Neural progenitor cell (in vitro differentiated cells): ENCODE measurements at places on chromosomes 5 and 9. TPM values are rescaled to one million over a fixed set of nuclear protein-coding genes. Genes with fewer than 3 reads are reported as not detected.

Gene TICAM2
- total RNA-seq, result 0.03 TPM in 1 of 2 replicates, not detected in the other

DNA sequence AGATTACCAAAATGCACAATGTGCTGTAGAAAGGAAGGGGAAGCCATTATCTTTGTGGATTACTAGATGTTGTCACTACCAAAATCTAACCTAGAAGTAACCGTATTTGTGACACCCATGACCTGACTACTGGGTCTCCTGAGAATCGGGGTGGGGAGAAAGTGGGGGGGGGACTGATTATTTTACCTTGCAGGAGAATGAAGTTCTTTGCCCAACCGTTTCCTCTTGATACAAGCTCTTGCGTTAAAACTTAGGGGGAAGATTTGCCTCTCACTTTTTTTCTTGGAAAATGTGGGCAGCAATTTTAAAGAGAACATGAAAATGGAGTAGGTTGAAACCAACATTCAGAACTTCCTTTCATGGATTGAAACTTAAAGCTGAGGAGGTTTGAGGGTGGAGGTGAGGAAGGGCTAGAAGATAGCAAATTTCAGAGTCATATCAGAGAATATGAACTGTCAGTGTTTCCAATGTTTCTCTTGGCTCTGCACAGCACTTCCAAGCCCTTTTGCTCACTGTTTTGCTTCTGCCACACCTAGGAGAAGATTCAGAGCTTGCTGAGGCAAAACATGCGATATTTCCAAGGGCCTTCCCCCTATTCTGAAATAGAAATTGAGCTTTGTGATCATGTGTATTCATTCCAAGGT is 280.8 kb downstream of the AOPEP start:
- no peak overlapping the region for H3K4me3 ChIP-seq
- H3K36me3 ChIP-seq, result no peaks in the 10 kb centered on the region
- DNase-seq, result no peak
- H3K27me3 ChIP-seq, result peaks cover 39% of the 10 kb centered on the region
- H3K27ac ChIP-seq, result no peak overlapping the region

Gene SPATA31C1
- total RNA-seq, result not detected in 2 replicates

GRCh38 chr5:33675958-33676464 is 215.8 kb downstream of the ADAMTS12 start:
- DNase-seq, result no peak
- no peaks in the 10 kb centered on the region for H3K36me3 ChIP-seq
- H3K4me1 ChIP-seq, result no peaks in the 10 kb centered on the region
- no peaks in the 10 kb centered on the region for H3K27me3 ChIP-seq

DNA sequence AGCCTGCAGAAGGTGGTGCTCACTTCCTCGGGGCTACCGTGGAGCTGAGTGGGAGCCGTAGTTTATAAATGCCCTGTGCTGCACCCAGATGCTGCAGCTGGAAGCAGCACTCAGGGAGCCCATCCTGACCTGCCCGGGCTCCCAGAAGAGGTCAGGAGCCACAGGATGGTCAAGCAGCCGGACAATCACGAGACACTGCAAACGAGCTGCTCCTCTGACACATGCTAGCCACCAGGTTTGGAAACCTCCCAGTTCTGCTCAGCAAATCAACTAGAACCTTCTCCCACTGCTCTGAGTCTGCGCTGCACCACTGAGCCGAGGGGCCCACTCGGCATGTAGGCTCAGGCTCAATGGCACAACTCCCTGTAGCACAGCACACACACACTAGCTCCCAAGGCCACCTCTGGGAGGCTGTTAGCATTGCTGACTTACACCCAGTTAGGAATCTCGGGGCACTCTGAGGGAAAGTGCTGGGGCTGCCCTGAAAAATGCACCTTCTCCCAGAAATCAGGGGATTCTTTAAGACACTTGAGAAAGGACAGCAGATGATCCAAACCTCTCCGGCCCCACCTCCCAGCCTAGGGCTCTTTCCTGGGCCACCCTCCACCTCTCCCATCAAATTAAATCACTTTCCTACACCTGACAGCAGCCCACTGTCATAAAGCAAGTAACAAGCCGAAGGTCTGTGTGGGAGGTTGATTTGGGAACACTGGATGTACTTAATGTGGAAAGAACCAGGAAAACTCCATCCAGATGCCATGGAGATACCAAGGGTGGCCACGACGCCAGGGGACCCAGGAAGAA is 59.1 kb downstream of the PSMB7 start:
- no peaks in the 10 kb centered on the region for H3K27me3 ChIP-seq
- no peaks in the 10 kb centered on the region for H3K4me1 ChIP-seq
- H3K36me3 ChIP-seq, result no peaks in the 10 kb centered on the region
- no peak overlapping the region for H3K27ac ChIP-seq
- H3K4me3 ChIP-seq, result no peak overlapping the region

- no peaks in the 10 kb centered on the region for H3K36me3 ChIP-seq
- no peak overlapping the region for H3K4me3 ChIP-seq
- peaks cover 12% of the 10 kb centered on the region for H3K4me1 ChIP-seq
- no peaks in the 10 kb centered on the region for H3K27me3 ChIP-seq
- no peak overlapping the region for H3K27ac ChIP-seq
- no peak for DNase-seq
These were observed 214.7 kb downstream of the EBF1 start for GRCh38 chr5:158884827-158885518.

Gene TSSK1B
- total RNA-seq, result not detected in 2 replicates

DNA sequence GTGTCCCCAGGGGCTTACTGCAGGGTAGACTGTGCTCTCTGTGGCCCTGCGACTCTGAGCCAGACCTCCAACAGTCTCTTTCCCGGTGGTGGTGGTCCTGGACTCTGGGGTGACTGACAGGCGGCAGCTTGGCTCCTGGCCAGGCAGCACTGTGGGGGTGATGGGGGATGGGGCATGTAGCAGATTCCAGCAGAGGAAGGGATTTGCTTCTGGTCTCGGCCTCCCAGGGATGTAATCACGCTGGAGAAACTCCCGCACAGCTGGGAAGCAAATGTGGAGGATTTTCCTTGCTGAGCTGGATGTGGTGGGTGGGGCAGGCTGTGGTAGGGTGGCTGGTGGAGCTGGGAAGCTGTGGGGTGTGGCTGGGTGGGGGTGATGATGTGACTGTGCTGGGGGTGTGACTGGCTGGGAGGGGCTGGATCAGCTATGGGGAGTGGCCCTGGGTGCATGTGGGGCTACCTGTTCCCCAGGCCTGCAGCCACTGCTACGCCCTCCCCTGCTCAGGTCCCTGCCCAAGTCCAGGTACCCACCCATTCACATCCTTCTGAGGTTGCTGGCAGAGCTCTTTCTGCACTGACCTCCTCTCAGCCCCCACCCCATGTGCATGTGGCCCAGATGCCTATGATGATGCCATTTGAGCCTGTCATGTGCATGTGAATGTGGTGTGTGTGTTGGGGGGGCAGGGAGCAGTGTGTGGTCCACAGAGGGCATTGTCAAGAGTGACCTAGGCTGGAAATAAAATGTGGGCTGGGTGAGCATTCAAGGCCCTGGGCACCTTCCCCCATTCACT is 3.8 kb downstream of the NDST1 start:
- peaks cover 39% of the 10 kb centered on the region for H3K4me1 ChIP-seq
- H3K27me3 ChIP-seq, result no peaks in the 10 kb centered on the region
- DNase-seq, result peak; percentile 80

Gene RUFY1
- 45.0 and 45.8 TPM in 2 replicates for total RNA-seq

Gene CCDC171
- 6.1 and 9.3 TPM in 2 replicates for total RNA-seq

- no peaks in the 10 kb centered on the region for H3K27me3 ChIP-seq
- H3K4me1 ChIP-seq, result no peaks in the 10 kb centered on the region
- no peak overlapping the region for H3K27ac ChIP-seq
- H3K4me3 ChIP-seq, result no peak overlapping the region
These were observed 33.6 kb upstream of the NSMF start for GRCh38 chr9:137492464-137493363.

GRCh38 chr5:171080186-171080938 is 218.5 kb downstream of the RANBP17 start:
- no peak overlapping the region for H3K27ac ChIP-seq
- no peaks in the 10 kb centered on the region for H3K27me3 ChIP-seq
- H3K4me3 ChIP-seq, result no peak overlapping the region
- no peaks in the 10 kb centered on the region for H3K36me3 ChIP-seq
- no peaks in the 10 kb centered on the region for H3K4me1 ChIP-seq
- DNase-seq, result no peak

- no peaks in the 10 kb centered on the region for H3K36me3 ChIP-seq
- DNase-seq, result no peak
- no peak overlapping the region for H3K4me3 ChIP-seq
- no peak overlapping the region for H3K27ac ChIP-seq
- peaks cover 30% of the 10 kb centered on the region for H3K4me1 ChIP-seq
- H3K27me3 ChIP-seq, result no peaks in the 10 kb centered on the region
These were observed 77.4 kb downstream of the CFAP77 start for GRCh38 chr9:132487351-132487791.

Gene OLFML2A
- 3.1 and 9.0 TPM in 2 replicates for total RNA-seq

DNA sequence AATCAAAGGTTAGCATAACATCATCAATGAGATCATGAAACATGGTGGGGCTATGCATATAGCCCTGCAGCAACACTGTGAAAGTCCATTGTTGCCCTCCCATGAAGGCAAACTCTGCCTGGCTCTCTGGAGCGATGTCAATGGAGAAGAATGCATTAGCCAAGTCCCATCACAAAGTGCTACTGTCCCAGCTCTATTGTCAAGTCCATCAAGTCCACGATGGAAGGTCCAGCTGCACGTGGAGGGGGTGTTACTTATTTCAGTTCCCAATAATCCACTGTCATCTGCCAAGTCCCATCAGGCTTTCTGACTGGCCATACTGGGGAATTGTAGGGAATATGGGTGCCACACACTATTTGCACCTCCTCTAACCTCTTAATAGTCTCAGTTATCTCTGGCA is 10.8 kb downstream of the DMAC1 start:
- no peaks in the 10 kb centered on the region for H3K4me1 ChIP-seq
- H3K27ac ChIP-seq, result no peak overlapping the region
- H3K36me3 ChIP-seq, result no peaks in the 10 kb centered on the region
- H3K27me3 ChIP-seq, result peaks cover 5% of the 10 kb centered on the region

Gene CARTPT
- total RNA-seq, result not detected in 2 replicates

DNA sequence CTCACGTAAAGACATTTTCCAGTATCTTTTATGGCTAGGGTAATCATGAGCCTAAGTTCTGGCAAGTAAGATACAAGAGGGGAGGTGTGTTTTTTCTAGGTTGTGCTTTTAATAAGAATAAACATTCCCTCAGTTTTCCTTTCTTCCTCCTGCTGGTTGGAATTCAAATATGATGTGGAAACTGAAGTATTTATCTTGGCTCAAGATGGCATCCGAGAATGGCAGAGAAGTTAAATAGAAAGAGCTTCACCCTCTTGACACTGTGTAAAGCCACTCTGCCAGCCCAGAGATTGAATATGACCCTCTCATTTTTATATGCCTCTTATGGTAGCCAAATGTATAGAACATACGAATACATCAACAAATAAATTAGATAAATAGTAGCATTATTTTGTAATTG is 438.4 kb downstream of the ISL1 start:
- H3K27me3 ChIP-seq, result no peaks in the 10 kb centered on the region
- no peaks in the 10 kb centered on the region for H3K4me1 ChIP-seq
- no peak overlapping the region for H3K4me3 ChIP-seq

Gene PCDHA1
- total RNA-seq, result 0.19 and 0.24 TPM in 2 replicates

- H3K36me3 ChIP-seq, result no peaks in the 10 kb centered on the region
- no peaks in the 10 kb centered on the region for H3K4me1 ChIP-seq
- no peak overlapping the region for H3K27ac ChIP-seq
- H3K27me3 ChIP-seq, result peaks cover 9% of the 10 kb centered on the region
- no peak for DNase-seq
- H3K4me3 ChIP-seq, result no peak overlapping the region
These were observed 29.2 kb upstream of the FBP1 start for GRCh38 chr9:94668418-94668927.

Gene FOXD1
- total RNA-seq, result 0.12 TPM in 1 of 2 replicates, not detected in the other
